ENCODE measurements at places on chromosomes 7 and 10.

DNA sequence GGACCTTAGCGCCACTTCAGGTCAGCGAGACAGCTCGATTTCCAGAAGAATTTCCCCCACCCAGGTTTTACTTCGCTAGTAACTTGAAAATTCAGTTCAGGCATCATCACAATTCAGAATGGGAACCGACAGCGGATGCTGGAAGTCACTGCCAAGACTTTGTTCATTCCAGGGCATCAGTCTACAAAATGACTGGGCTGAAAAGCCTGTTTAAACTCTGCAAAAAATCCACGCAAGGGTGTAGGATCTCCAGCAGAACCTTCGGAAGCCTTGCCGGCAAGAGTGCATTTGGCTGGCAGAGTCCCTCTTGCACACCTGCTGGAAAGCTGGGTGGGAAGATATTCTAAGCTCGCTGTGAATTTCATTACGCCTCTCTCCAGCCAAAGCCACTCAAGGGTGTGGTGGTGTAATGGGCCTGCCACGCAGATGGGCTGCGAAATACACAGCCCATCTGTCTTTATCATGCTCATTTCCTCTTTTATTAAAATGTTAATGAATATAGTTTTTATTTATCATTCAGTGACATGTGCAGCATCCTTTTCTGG lies 672.0 kb upstream of the FOXK1 start:
- DNase-seq = no peak

DNA sequence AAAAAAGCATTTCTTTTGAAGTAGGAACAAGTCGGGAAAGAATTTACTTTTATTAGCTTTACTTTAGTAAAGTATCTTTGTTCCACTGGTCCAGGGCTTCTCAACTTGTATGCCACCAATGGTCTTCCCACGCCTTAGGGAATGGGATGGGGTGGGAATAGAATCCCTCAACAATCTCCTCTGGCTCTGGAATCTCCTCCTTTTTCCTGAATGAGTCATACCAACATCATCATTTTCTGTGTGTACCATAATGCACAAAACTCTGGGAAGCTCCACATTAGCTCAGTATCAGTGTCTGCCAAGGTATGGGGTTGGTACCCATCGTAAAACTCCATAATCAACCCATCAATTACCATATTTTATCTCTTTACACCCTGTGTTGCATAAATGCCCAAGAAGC lies 159.4 kb upstream of the BMPER start:
- DNase-seq = no peak

GRCh38 chr7:7577888-7578287 lies 11.2 kb downstream of the MIOS start:
- no peak for DNase-seq

DNA sequence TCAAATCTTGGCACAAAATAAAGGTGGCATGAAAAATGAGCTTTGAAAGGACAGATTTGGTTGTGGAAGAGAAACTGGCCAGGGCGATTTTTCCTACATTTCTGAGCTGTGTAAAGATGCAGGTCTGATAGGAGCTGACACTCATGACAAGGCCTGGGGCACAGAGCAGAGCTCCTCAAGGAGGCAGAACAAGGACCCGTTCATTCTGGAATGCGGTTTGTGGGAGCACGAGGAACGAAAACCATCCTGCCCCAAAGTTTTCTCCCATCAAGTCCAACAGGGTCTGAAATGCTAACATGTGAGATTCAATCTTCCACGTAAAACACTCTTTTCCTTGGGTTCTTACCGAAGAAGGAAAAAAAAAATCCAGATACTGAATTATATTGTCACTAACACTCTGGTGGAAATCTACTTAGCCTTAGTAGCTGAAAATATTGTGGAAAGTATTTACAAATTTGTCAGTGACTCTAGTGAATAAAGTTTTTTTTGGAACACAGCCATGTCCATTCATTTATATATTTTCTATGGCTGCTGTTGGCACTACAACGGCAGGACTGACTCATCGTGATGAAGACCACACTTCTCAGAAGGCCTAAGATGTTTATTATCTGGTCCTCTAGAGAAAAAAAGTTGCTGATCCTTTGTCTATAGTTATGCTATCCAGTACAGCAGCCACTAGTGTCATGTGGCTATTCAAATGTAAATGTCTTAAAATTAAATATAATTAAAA lies 215.7 kb downstream of the BAMBI start:
- DNase-seq = no peak

DNA sequence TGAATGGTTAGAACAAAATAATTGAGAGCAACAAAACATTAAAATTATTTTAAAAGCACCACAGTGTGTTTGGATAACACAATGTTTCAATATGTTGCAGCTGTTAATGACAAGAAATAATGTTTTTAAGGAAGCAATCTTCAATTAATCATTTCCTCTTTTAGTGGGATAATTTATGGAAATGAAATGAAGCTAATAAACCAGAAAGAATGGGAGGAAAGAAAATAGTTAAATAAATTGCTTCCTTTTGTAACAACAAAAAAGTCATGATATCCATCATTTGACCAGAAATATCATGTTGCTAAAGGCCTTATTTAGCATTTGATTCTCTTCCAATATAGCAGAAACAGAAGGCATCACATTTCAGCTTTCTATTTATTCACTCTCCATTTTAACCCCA lies 224.5 kb downstream of the SEMA3A start:
- no peak for DNase-seq

- DNase-seq = peak; percentile 33
These were observed 34.0 kb downstream of the GATA3 start for GRCh38 chr10:8088504-8088903.

GRCh38 chr7:2566890-2567678 lies 8.3 kb downstream of the IQCE start:
- peak; percentile 43 for DNase-seq
